ENCODE measurements at places on chromosomes 13 and 19.

- no peak for DNase-seq
These were observed 18.3 kb upstream of the CCNP start for GRCh38 chr19:40244579-40245317.

- DNase-seq: no peak
These were observed 67.5 kb downstream of the LATS2 start for GRCh38 chr13:20993661-20994440.

DNA sequence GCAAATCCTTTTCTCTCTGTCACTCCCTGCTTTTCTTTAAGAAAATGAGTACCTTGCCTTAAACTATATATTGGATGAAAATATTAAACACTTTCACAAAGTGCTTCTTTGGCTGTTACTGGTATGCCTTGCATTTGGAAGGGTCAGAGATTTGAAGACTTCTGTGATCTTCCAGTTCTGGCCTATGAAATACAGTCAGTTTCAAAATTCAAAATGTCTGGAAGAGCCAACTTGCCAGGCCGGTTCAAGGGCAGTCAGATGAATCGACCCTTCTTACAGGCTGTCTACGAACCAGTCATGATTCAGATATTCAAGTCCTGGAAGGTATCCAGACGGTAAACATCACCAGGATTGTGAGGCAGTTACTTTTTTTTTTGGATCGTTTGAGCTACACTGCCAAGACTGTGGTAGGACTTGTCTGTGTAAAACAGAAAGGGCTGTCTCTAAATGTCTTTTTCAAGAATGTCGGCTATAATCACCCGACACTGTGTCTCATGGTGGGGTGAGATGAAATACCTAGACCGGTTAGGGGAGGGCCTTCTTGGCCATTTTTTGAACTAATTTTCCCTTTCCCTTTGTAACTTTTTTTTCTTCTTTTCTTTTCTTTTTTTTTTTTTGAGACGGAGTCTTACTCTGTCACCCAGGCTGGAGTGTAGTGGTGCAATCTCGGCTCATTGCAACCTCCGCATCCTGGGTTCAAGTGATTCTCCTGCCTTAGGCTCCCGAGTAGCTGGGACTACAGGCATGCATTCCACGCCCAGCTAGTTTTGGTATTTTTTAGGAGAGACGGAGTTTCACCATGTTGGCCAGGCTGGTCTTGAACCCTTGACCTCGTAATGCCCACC lies 11.2 kb downstream of the ACTN4 start:
- DNase-seq: no peak

DNA sequence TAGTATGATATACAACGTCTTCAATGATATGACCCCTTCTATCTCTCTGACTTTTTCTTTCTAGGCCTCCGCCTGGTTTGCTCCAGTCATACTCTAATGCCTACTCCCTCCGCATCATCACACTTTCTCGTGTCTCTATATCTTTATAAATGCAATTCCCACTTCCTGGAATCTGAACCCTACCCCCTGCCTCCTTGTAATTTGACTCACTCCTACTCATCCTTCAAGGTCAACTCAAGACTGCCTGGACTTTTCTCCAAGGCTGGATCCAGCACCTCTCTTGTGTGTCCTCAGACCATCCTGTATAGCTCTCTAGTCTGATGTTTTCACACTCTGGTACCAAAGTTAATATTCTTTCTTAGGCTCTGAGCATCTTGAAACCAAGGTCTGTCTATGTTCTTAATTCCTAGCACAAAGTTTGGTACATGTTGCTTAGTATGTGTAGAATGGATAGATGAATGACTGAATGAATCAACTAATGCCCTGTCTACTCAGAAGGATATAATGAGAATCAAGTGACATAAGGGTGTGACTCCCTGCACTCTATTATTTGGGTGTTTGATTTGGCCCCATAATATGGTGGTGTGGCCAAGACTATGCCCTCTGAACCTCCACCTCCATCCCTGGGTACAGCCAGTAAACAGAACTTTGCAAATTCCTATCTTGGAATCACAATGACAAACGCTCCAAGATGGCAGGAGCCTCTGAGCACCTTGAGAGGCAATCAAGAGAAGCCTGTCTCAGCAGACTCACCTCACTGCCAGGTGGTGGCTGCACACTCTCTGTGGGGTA lies 74.3 kb upstream of the SERP2 start:
- DNase-seq: no peak

DNA sequence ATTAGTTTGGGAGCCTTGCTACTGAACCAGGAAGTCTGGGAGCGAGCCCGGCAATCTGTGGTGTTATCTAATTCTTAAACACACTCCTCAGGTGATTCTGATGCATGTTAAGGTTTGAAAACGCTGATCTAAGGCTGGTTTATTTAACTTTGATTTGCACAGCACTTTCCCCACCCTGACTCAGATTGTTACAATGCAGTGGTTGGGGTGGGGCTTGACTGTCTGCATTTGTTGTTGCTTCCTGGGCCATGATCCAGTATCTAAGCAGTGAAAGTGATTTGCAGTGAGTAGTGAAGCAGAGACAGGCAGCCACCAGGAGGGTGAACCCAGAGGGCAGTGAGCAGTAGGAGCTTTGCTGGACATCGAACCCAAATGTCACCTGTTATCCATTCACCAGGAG lies 81.6 kb upstream of the ARGLU1 start:
- no peak for DNase-seq

- no peak for DNase-seq
These were observed 254.1 kb upstream of the RXFP2 start for GRCh38 chr13:31485183-31485582.

- DNase-seq: no peak
These were observed 128.7 kb downstream of the LIG4 start for GRCh38 chr13:108086678-108087077.

DNA sequence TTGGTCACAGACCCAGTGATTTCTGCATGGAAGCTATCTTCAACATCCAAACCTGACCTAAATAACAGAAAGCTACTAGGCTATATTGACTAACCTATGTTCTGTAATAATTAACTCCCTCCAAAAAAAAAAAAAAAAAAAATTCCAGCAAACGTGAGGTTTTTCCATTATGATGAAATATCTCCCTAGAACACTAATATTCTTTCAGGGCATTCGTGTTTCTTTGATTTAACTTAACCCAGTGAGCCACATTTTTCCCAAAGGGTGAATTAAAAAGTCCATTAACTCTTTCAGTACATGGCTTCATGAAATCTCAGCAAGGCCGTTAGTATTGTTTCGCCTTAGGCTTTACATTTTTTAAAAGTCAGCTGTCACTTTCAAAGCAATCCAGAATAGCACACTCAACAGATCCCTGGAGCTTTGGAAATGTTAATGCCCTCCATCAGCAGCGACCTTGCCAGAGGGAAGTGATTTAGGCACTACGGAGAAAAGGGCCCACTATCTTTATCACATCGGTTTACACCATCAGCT lies 175.8 kb downstream of the DCT start:
- no peak for DNase-seq

- no peak for DNase-seq
These were observed 7.5 kb upstream of the FUT5 start for GRCh38 chr19:5877882-5878281.

DNA sequence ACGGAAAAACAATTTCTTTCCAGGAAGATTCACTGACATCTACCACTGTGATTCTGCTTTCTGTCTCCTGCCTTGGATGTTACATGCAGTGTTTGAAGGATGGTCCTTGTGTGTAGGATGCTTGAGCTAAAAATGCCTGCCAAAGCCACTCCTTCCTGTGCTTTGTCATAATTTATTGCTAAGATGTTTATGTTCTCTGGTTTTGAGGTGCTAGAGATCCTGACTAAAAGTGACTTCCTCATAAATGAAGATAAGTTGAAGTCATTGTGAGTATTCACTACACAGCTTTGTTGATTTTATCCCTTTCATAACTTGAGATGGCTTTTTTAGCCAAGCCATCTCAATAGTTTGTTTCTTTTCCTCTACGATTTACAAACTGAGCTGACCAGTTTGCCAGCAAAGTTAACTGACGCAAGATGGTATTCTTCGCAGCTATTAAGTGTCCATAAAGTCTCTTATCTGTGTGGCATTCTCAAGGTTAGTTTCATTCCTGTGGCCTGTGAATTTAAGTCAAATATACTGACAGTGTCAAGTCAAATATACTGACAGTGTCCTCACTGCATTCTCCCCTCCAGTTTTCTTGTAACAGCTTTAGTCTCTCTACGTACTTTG lies 15.7 kb upstream of the FBXL3 start:
- DNase-seq: no peak

DNA sequence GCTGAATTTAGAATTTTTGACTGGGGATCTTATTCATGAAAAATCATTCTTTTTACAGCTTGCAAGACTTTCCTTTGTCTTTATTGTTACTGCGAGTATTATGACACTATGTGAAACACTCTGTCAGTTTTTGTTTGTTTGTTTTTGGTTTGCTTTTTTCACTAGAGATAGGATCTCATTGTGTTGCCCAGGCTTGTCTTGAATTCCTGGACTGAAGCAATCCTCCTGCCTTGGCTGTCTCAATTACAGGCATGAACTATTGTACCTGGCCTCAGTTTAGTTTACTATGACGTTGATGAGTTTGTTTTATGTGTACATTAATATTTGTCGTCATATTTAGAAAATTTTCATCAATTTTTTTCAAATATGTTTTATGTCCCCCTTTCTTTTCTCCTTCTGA lies 1030.0 kb upstream of the PRR20A start:
- DNase-seq: no peak

DNA sequence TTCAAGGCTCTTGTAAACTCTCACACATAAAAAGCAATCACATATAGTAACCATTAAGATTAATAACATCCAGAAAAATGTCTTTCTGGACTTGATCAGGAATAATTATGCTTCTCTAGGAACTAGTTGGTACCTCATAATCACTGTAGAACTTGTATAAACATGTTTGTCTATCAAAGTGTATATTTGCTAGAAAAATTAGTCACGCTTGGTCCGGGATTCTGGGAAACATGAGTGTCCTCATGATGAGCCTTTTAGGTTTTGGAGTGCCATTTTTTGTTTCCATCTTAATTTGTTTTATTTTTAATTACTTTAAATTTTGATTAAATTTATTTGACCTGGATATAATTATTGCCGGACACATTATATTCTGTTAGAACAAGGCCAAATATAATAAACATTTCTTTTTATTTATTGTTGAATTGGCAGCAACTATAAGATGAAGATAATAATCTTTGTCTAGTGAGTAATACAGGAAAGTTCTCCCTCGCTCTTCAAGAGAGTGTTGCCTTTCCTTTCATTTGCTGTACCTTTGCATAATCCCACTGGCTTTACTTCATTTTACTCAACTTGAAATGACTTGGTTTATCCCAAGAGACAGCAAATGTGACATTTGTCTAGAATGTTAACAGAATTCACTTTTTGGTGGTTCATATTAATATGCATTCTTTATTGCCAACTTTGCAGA lies 207.0 kb downstream of the NALCN start:
- no peak for DNase-seq

GRCh38 chr19:17579661-17580244 lies 24.3 kb downstream of the COLGALT1 start:
- DNase-seq: no peak

Data from dorsolateral prefrontal cortex (tissue), 122 donors.